Kidney epithelial cell (primary cell): ENCODE measurements at places on chromosomes 1 and 21.

DNA sequence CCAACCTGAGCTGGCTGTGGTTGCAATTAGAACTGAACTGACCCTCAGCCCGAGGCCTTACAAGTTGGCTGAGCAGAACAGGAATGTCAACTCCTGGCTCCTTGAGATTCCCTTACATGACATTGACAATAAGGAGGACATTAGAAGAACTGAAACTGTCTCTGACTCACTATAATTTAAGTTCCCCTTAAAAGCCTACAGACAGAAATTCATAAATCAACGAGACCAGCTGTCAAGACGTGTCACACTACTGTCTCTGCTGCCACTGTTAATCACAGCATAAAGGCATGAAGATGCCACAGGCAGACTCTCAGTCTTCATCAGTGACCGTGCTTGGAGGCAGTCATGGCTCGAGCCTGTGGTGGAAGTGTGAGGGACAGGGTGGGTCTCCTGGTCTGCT is 168.8 kb downstream of the GABPA start:
- DNase-seq = no peak

DNA sequence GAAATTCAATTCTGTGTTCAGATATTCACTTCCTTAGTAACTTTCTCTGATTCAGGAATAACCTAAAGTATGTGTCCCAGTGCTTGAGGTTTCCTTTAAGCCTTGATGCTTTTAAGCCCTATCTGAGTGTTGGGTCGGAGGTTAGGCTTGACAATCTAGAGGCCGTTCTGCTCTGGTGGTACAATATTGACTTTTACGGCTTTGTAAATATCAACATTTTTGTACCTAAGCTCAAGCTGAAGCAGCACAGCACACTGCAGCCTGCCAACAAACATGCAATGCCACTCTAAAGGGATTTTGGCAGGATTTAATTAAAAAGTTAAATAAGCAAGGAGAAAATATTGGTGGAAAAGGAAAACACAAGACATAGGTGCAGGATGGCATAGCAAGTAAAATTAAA is 279.2 kb downstream of the NEGR1 start:
- no peak for DNase-seq

- no peak for DNase-seq
Observed at GRCh38 chr1:42145764-42146625, 7.2 kb upstream of the GUCA2B start.

DNA sequence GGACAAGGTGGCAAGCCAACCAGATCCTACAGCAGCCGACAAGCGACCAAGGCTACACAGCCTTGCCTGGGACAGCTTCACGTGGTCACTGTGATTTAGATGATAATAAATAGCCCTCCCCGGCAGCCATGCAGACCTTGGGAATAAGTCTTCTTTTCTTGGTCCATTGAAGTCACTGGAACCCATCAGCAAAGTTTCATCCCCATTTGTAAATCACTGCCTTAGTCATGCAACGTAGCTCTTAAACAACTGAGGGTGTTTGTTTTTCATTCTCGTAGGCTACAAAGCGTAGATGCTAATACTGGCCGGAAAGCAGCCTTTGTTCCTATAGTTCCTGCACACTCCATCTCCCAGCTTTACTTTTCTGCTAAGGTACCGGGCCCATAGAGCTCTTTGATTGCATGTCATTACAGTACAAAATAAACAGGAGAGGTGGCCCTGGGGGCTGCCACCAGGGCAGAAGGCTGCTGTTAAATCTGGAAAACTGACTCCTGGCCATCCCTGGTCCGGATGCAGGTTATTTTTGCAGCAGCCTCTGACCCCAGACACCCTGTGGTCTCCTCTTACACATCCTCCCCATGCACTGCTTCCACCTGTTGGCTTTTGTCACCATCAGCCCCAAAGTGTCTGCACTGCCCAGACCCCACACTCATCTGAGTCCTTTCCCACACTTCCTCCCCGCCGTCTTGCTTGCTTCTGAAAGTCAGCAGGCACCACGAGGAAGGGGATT is 105.5 kb downstream of the TOMM20 start:
- no peak for DNase-seq

DNA sequence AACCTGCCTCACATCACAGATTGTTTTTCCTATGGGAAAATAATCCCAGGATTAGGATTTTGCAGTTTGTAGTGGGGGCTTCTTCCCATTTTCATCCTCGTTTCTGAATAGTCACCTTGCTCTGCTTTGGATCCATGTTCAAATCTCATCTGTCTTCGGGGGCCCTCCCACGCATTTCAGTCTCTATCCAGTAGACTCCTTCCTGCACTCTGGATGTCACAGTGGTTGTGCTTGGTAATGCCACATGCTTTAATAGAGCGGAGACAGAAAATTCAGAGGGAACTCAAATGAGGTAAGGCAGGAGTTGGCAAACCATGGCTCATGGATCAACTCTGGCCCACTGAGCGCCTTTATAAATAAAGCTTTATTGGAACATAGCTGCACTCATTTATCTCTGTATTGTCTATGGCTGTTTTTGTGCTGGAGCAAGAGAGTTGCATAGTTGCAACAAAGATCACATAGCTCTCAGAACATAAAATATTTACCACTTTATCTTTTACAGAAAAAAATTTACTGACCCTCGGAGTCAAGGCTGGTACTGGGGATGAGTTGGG is 101.0 kb downstream of the SPATA46 start:
- no peak for DNase-seq

DNA sequence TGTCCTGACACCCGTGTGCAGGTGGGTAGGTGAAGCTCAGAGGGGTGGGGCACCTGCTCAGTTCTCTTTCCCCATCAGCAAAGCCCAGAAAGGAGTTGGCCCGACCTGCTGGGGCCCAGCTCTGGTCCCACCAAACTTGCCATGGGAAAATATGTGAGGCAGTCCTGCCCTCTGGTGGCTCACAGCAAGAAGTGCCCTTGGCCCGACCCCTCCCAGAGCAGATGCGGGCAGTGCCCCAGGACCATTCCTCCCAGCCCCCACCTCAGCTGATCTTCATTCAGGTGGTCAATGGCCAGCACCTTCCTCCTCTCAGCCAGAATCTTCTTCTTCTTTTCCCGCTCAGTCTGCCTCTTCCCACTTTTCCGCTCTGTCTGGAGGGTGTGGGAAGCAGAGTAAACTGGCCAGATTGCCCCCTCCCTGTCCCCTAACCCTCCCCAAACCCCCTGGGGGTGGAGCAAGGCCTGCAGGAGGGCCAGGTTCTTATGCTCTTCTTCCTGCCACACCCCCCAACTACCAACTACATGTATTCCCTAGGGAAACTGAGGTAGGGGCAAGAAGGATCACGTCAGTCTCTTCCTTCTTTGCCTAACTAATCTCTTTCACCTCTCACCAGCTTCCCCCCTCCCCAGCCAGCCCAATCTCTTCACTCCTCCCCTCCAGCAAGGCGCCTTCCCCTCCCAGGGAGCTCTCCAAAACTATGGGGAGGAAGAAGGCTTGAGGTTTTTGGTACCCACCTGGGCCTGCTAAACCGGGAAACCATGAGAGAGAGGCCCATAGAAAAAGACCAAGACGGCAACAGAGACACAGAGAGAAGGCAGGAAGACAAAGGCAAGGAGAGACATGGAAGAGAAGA is 15.6 kb downstream of the TNNT2 start:
- DNase-seq = no peak

DNA sequence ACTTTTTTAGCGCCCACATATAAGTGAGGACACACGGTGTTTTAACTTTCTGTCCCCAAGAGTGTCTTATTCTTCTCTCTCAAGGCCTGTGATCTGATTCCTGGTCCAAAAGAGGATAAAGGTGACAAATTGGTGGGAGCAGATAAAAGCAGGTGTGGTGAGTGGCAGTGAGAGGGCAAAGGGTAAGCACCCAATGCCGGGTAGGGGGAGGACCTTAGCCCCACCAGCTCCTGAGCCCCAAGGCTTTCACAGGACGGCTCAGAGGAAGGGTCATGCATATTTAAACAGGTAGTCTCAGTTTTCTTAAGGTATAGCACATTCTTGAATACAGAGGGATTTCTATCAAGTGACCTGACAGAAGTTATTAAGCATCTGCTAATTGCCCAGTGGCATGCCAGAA is 19.6 kb downstream of the LBR start:
- no peak for DNase-seq

GRCh38 chr1:204146965-204147364 is 4.9 kb downstream of the ETNK2 start:
- DNase-seq = no peak

DNA sequence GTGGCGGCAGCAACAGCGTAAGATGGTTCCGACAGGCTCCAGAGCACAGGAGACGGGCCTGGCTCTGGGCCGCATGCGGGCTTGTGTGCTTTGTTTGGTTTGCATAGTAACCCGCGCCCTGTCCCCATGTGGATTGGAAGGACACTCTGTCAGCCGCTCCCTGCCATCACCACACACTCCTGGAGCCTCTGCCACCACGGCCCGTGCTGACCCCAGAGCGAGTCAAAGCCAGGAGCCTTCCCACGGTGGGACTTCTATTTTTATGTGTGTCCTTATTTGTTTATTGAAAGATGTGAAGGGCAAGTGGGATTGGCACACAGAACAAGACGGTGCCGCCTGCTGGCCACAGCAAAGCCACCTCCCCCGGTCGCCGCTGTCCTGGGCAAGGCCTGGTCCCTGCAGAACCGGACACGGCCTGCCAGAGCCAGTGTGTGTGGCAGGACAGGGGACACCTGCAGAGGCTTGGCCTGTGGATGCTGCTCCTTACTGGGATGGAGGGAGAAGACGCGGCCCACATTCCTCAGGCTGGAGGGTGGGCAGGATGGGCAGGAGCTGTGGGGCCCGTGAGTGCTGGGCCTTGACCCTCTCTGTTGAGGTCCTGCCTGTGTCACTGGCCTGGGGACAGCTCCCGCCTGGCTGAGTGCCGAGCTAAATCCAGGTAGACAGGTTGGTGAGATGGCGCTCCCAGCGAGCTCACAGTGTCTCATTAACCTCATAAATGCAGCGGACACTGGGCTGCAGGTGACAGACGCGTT is 64.4 kb downstream of the AGPAT3 start:
- DNase-seq = no peak

- no peak for DNase-seq
Observed at GRCh38 chr1:246784621-246785493, 60.6 kb downstream of the SCCPDH start.

DNA sequence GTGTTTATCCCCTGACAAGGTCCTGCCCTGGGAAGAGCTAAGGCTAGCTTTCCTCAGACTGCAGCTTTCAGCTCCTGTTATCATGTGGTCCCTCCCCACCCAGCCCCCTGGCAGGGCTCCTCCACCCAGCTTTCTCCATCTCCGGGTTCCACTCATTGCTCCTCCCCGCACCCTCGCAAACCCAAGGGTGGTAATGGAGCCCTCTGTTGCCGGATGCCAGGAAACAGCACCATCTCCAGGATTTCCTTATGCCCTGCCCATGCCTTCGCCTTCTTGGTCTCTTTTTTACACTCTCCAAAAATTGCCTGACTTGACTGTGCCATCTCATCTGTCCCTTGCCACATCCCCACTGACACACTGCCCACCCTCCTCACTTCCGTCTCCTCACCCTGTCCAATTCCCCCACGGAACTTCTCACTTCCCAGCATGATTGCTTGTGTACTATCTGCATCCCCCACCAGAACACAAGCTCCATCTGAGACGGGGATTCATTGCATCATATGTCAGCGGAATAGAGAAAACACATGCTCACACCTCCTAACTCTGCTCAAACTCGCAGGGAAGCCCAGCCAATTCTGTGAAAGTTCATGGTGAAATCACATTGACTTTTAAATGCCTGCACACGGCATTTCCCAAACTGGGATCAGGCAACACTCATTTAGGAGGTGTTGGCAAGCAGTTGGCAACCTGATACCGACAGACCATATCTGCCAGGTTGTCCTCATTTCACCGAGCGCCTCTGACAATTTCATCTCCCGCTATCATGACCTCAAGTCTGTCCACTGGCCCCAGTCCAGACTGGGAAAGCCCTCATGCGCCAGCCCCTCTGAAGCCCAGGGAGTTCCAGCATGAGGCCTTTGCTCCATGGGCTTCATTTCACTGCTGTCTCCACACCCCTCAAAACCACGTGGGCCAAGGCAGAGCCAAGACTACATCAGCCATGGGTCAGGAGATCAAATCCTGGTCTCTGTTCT is 201.1 kb downstream of the MATN1 start:
- DNase-seq = no peak

GRCh38 chr1:90046635-90047034 is 51.7 kb downstream of the ZNF326 start:
- DNase-seq = no peak

GRCh38 chr1:185480545-185480944 is 163.5 kb upstream of the IVNS1ABP start:
- no peak for DNase-seq

DNA sequence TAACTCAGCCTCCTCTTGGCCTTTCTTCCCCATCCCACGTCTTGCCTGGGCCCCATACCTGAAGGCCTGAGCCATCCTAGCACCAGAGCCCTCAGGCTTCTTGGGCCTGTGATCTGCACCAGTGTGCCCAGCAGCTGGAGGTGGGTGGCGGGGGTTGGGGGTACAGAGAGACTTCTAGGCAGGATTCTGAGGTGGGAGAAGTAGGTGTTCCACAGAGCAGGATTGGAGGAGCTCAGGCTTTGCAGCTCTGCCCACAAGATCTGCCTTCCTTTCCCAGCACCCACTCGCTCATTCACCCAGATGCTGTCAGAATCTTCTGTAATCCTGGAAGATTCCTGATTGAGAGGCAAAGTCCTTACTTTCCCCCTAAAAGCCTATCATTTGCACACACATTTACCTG is 10.0 kb upstream of the GJB5 start:
- no peak for DNase-seq

- no peak for DNase-seq
Observed at GRCh38 chr1:212971312-212971711, 21.0 kb downstream of the VASH2 start.

DNA sequence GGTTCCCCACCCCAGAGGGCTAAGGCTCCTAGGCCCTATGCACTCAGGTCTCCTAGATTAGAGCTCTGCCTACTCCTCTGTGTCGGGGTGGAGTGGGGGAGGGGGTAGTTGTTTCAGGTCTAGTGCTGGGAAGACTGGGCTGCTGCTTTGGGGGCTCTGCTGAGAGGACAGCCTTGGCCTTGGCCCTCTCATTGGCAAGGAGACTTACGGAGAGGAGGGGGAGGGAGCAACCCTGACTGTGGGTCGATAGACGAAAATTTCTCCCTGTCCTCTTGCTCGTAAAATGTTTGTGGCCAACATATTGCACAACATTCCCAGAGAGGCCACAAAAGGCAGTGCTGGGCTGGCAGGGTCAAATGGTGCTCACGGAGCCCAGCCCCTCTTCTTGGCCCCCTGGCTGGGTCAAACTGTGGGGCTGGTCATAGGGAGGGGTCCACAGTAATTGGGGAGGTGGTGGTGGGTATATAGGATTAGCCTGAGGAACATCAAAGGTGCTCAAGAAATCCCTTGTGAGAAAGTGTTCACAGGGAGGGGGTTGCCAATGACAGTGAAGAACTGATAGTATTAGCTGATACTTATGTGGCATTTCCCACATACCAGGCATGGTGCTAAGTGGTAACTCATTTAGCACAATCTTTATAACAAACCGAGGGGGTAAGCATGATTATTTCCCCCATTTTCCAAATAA is 8.5 kb upstream of the DMBX1 start:
- no peak for DNase-seq
